ENCODE measurements at places on chromosomes 12 and 14.

DNA sequence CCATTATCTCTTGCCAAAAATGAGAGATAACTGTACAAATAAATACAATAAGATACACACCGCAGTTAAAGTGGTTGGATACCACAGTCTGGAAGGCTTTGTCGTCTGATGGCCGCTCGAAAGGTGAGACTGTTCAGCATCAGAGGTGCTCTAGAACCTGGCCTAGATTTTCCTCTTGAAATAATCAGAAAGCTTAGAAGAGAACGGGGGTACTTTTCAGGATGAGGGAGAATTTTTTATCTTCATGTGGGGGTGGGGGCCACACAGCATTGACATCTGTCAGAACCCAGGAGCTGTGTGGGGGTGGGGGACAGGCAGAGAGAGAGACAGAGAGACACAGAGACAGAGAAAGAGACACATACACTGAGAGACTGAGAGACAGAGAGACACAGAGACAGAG is 90.5 kb downstream of the GALNT9 start:
- DNase-seq: no peak

GRCh38 chr12:75814851-75815754 is 216.5 kb downstream of the PHLDA1 start:
- DNase-seq: peak; percentile 48

DNA sequence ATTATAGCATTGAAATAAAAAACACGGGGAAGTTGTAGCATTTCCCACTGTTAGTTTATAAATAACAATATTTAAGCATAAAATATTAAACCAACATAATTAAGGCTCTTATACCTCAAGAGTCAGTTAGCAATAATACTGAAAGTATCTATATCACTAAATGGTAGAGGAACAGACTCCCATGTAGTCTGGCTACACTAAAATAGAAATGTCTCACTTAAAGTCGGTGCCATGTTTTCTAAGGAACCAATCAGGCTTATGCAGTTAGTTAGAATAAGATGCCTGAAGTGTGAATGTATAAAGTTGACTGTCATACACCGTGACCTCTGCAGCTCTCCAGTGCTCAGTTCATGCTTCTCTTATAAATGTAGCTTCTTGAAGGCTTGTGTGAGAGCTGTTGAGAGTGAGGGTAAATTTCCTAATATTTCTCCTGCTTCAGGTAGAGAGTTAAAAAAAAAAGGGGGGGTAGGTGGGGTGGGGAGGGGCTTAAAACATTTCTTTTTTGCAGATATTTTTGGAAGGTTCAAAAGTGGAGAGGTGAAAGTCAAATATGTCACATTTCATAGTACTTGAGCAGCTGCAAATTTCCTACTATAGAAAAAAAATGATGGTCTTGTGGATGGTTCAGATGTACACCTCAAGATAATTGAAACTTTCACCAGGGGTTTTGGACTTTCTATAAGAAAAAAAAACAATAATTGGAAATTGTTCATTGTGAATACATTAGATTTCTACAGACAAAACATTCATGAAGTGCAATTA is 64.5 kb downstream of the PTCSC3 start:
- no peak for DNase-seq

DNA sequence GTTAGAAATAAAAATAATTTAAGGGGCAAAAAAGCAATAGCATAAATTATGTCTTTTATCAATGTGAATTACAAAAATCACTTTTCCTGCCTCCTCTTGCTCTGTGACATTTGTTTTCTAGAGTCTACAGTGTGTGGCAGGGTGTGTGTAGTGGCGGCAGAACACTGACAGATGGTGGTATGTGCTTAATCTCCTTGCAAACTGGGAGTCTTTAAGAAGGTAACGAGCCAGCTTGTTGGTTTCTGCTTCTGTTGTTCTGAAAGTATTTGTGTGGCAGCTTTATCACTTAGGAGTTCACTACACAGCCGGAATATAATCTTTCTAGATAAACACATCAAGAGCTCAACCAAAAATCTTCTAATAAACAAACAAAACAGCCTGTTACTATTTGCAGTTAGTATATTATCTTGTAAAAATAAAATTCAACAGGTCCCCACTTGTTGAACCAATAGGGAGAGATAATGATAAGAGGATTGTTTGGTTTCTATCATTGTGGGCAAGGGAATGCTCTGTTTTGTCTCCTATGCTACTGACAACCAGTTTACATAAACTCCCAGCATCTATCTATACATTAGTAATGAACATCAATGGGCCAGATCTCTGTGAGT is 13.0 kb downstream of the CDKL1 start:
- DNase-seq: no peak

- DNase-seq: no peak
Measured at GRCh38 chr12:62911286-62911685, 23.7 kb downstream of the PPM1H start.

GRCh38 chr12:32400866-32401265 is 1.5 kb downstream of the FGD4 start:
- DNase-seq: no peak

DNA sequence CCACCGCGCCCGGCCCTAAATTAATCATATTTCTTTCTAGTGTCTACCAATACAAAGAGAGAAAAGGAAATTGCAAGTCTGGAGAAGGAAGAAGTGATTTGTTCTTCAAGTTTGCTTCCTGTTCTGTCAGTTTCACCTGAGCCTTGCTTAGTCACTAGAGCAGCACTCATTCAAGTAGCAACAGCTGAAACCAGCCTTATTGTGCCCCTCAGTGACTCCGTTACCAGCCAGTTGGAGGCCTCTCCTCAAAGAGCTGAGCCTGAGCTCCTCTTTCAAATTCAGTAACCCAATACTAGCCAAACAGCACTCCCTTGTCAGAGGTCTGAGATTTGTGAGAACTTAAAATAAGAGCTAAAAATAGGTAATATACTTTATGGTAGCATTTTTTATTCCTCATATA is 17.4 kb downstream of the PAWR start:
- no peak for DNase-seq

GRCh38 chr12:55850893-55851292 is 8.2 kb upstream of the MMP19 start:
- DNase-seq: no peak

DNA sequence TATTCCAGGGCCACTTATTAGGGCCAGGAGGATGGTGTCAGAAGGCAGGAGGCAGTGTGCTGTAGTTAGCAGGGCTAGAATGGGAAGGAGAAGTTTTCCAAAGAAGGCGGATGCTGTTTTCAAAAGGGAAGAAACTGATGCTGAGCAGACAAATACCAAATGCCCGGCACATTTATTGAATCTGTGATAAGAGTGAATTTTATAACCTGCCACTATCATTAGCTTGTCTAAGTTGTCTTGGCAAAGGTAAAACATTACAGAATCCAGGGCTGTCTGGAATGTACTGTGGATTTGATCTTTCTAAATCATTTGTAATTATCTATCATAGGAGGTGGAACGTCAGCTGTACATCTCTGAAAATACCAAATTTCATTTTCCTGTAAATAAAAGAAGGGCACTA is 40.8 kb downstream of the NDUFA12 start:
- DNase-seq: no peak

Measured in epithelial cell of prostate (primary cell).